ENCODE measurements at places on chromosomes 3 and 15.

GRCh38 chr3:122111974-122112373 lies 56.8 kb downstream of the CD86 start:
- DNase-seq = no peak
- no peaks in the 10 kb centered on the region for H3K36me3 ChIP-seq
- no peaks in the 10 kb centered on the region for H3K4me1 ChIP-seq
- no peak overlapping the region for H3K27ac ChIP-seq
- H3K27me3 ChIP-seq = no peaks in the 10 kb centered on the region
- no peak overlapping the region for H3K4me3 ChIP-seq

GRCh38 chr3:53818221-53819162 lies 27.7 kb downstream of the CHDH start:
- DNase-seq = no peak
- no peaks in the 10 kb centered on the region for H3K36me3 ChIP-seq
- H3K4me1 ChIP-seq = no peaks in the 10 kb centered on the region
- no peaks in the 10 kb centered on the region for H3K27me3 ChIP-seq
- no peak overlapping the region for H3K27ac ChIP-seq
- no peak overlapping the region for H3K4me3 ChIP-seq

DNA sequence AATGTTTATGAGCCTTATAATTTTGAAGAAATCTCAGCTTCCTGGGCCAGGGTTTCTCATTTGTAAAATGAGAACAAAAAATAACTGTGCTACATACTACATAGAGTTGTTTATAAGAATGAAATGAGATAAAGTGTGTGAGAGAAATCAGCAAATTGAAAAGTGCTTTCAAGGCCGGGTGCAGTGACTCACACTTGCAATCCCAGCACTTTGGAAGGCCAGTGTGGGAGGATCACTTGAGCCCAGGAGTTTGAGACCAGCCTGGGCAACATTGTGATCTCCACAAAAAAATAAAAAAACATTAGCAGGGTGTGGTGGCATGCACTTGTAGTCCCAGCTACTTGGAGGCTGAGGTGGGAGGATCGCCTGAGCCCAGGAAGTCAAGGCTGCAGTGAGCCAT lies 22.4 kb downstream of the FOXB1 start:
- no peaks in the 10 kb centered on the region for H3K4me1 ChIP-seq
- H3K4me3 ChIP-seq = no peak overlapping the region
- no peak for DNase-seq
- H3K36me3 ChIP-seq = no peaks in the 10 kb centered on the region
- H3K27ac ChIP-seq = no peak overlapping the region

DNA sequence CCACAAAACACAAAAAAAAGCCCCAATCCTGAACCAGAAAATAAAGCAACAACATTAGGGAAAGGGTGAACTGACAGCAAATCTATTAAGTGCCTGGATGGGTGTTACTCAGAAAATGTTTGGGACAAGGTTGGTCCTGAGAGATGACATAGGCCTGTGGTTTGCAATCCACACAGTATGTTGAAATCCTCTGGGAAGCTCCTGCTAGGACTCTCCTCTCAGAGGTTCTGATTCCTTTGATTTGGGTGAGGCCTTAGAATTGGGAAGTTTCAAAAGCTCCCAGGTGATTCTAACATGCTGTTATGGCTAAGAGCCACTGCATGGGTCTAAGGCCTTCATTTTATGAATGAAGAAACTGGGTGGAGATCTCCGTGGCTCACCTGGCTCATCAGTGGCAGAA lies 18.4 kb downstream of the CLDN1 start:
- H3K27ac ChIP-seq = no peak overlapping the region

DNA sequence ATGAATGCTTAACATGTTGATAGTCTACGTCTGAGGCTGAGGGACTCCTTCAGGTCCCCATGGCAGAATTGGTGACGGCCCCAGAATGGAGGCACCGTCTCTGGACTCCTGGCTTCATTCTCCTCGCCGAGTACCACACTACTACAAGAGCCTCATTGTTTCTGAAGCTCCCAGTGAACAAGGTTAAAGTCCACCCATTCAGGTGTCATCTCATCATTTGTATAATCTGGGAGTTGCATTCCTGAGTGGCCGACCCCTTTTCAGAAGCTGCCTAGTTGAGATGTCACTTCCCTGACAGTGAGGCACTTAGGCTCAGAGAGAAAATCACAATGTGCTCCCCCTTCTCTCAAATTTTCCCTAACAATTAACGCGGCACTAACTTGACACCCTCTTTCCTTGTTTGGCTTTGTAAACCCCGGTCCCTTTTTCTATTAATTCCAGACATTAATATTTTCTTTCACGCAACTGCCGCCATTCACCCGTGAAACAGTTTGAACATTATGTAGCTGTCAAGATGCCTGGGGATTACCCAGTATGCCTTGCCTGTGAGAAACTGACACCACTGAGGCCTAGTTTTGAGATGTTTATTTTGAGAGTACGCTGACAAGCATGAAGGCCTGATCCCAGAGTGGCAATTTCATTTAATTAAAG lies 105.6 kb downstream of the MCTP2 start:
- no peaks in the 10 kb centered on the region for H3K27me3 ChIP-seq
- no peaks in the 10 kb centered on the region for H3K36me3 ChIP-seq
- H3K4me3 ChIP-seq = no peak overlapping the region
- H3K4me1 ChIP-seq = no peaks in the 10 kb centered on the region
- H3K27ac ChIP-seq = no peak overlapping the region

- no peak overlapping the region for H3K4me3 ChIP-seq
- no peaks in the 10 kb centered on the region for H3K27me3 ChIP-seq
- peaks cover 20% of the 10 kb centered on the region for H3K4me1 ChIP-seq
- peak overlapping the region; percentile 82 for H3K27ac ChIP-seq
- no peak for DNase-seq
Observed at GRCh38 chr3:177591379-177591778, 394.1 kb upstream of the TBL1XR1 start.
